ENCODE measurements at places on chromosomes 6 and 20.

- no peak overlapping the region for H3K27ac ChIP-seq
- H3K36me3 ChIP-seq, result no peaks in the 10 kb centered on the region
- H3K4me1 ChIP-seq, result peaks cover 58% of the 10 kb centered on the region
- peak; percentile 68 for DNase-seq
Measured at GRCh38 chr6:45663251-45664221, 285.8 kb upstream of the SUPT3H start.

GRCh38 chr6:72639920-72640614 is 18.2 kb downstream of the KCNQ5 start:
- peaks cover 2% of the 10 kb centered on the region for H3K4me1 ChIP-seq
- H3K36me3 ChIP-seq, result no peaks in the 10 kb centered on the region
- no peak for DNase-seq
- no peak overlapping the region for H3K4me3 ChIP-seq
- no peak overlapping the region for H3K27ac ChIP-seq
- no peaks in the 10 kb centered on the region for H3K27me3 ChIP-seq

GRCh38 chr20:37007898-37008649 is 56.6 kb upstream of the SAMHD1 start:
- peak overlapping the region; percentile 78 for H3K27ac ChIP-seq
- peaks cover 38% of the 10 kb centered on the region for H3K36me3 ChIP-seq
- peak; percentile 57 for DNase-seq
- H3K4me1 ChIP-seq, result peaks cover 50% of the 10 kb centered on the region
- H3K4me3 ChIP-seq, result no peak overlapping the region

DNA sequence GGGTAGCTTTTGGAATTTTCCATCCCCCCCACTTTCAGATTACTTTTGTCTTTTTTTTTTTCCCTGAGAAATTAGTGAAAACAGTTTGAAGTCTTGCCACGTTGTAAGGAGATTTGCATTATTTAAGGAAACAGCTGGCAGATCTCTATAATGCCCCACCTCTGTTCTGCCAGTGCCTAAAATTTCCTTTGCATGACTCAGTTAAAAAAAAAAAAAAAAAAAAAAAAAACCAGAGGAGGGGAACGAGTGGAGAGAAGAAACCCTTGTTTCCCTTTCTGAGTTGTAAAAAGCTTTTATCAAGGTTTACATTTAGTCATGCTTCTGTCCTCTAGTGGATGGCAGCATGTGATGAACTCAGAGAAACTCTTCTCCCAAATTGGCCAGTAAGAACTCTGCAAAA is 33.5 kb downstream of the CARMIL1 start:
- H3K4me3 ChIP-seq, result no peak overlapping the region
- H3K27ac ChIP-seq, result no peak overlapping the region
- peaks cover 6% of the 10 kb centered on the region for H3K4me1 ChIP-seq
- H3K36me3 ChIP-seq, result no peaks in the 10 kb centered on the region
- DNase-seq, result no peak

DNA sequence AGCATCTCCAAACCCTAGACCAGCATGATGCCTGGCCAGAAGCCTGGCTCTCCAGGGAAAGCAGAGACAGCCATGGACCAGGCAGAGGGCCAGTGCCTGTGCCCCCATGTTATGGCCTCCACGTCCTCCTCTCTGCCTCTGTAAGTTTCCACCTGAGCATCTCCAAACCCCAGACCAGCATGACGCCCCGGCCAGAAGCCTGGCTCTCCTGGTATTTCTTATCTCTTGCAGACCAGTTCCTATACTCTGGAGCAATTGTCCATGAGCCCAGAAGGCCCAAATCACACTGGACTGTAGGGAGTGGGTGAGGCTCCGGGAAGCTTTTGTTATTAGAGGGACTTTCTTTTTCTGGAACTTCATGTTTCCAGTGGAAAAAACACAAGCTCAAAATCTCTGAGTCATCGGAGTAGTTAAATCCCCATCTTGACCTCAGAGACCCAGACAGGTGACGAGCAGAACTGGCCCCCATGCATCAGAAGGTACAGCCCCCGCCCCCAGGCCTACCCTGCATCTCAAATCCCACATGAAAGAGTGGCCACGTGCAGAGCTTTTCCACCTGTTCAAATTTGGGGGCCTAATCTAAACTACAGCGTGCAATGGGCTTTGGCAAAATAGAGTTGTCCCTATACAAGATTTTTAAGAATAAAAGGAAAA is 110.2 kb upstream of the FOXQ1 start:
- H3K4me1 ChIP-seq, result no peaks in the 10 kb centered on the region
- peaks cover 7% of the 10 kb centered on the region for H3K27me3 ChIP-seq
- H3K4me3 ChIP-seq, result no peak overlapping the region
- H3K27ac ChIP-seq, result no peak overlapping the region

DNA sequence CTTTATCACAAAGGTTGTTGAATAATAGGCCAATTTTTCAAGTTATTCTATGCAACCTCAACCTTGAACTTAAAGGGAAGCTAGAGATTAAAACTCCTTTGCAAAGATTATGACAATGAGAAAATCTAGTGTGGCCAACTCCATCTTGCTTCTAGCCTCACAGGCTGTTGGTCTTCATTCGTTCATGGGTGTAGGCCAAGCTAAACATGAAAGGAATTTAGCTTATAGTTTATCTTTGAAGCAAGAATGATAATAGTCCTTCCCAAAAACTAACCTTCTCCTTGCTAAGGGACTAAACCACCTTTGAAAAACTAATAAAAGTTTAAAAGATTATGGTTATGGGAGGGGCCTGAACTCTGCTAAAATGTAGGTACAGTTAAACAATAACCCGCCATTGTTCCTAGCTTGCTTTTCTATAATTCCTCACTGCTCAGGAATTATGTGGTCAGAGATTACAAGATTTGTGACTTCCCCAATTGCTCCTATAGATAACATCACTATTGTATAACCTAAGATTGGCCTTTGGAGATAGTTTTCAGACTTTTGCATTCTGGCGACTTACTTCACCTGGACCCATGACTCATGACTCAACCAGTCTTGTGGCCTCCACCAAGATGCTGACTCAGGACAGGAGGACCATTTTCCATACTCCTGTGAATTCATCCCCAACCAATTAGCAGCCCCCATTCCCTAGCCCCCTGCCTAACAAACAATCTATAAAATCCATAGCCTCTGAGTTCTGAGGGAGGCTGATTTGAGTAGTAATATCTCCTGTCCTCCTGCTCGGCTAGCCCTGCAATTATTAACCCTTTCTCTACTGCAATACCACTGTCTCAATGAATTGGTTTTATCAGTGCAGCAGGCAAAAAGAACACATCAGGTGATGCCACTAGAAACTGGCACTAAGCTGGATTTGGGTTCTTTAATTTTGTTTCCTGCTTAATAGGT is 154.5 kb downstream of the CD83 start:
- DNase-seq, result no peak
- H3K4me3 ChIP-seq, result no peak overlapping the region
- H3K27ac ChIP-seq, result no peak overlapping the region
- peaks cover 55% of the 10 kb centered on the region for H3K4me1 ChIP-seq
- peaks cover 3% of the 10 kb centered on the region for H3K27me3 ChIP-seq
- peaks cover 2% of the 10 kb centered on the region for H3K36me3 ChIP-seq

- DNase-seq, result peak; percentile 35
- no peak overlapping the region for H3K27ac ChIP-seq
- H3K27me3 ChIP-seq, result no peaks in the 10 kb centered on the region
- H3K4me3 ChIP-seq, result no peak overlapping the region
Measured at GRCh38 chr6:90478278-90478677, 108.6 kb downstream of the MAP3K7 start.

GRCh38 chr20:5886788-5887187 is 63.5 kb downstream of the TRMT6 start:
- H3K27ac ChIP-seq, result no peak overlapping the region
- no peak overlapping the region for H3K4me3 ChIP-seq
- no peaks in the 10 kb centered on the region for H3K36me3 ChIP-seq
- no peak for DNase-seq
- H3K4me1 ChIP-seq, result peaks cover 3% of the 10 kb centered on the region

- no peak for DNase-seq
- H3K4me3 ChIP-seq, result no peak overlapping the region
- no peaks in the 10 kb centered on the region for H3K4me1 ChIP-seq
- H3K27me3 ChIP-seq, result peaks cover 31% of the 10 kb centered on the region
- H3K27ac ChIP-seq, result no peak overlapping the region
- H3K36me3 ChIP-seq, result no peaks in the 10 kb centered on the region
Measured at GRCh38 chr6:15674690-15675386, 12.0 kb upstream of the DTNBP1 start.

GRCh38 chr6:27111743-27112142 is 135.8 kb upstream of the PRSS16 start:
- H3K36me3 ChIP-seq, result no peaks in the 10 kb centered on the region
- no peak for DNase-seq
- no peak overlapping the region for H3K4me3 ChIP-seq
- no peaks in the 10 kb centered on the region for H3K4me1 ChIP-seq
- H3K27me3 ChIP-seq, result no peaks in the 10 kb centered on the region
- H3K27ac ChIP-seq, result no peak overlapping the region

- DNase-seq, result no peak
- no peaks in the 10 kb centered on the region for H3K27me3 ChIP-seq
- H3K27ac ChIP-seq, result no peak overlapping the region
- H3K4me3 ChIP-seq, result no peak overlapping the region
- H3K36me3 ChIP-seq, result no peaks in the 10 kb centered on the region
Measured at GRCh38 chr6:110944681-110945151, 13.8 kb upstream of the GTF3C6 start.

GRCh38 chr6:165055231-165055630 is 254.2 kb downstream of the C6orf118 start:
- no peaks in the 10 kb centered on the region for H3K36me3 ChIP-seq
- H3K4me3 ChIP-seq, result no peak overlapping the region
- H3K4me1 ChIP-seq, result no peaks in the 10 kb centered on the region
- no peak for DNase-seq
- H3K27ac ChIP-seq, result no peak overlapping the region
- H3K27me3 ChIP-seq, result no peaks in the 10 kb centered on the region

GRCh38 chr6:136466777-136467176 is 83.4 kb downstream of the MAP7 start:
- H3K27me3 ChIP-seq, result peaks cover 11% of the 10 kb centered on the region
- no peak overlapping the region for H3K4me3 ChIP-seq
- no peak for DNase-seq
- H3K4me1 ChIP-seq, result peaks cover 14% of the 10 kb centered on the region
- no peak overlapping the region for H3K27ac ChIP-seq

- peaks cover 11% of the 10 kb centered on the region for H3K27me3 ChIP-seq
- H3K36me3 ChIP-seq, result no peaks in the 10 kb centered on the region
Measured at GRCh38 chr6:4169028-4169789, 33.8 kb upstream of the ECI2 start.

- H3K27ac ChIP-seq, result no peak overlapping the region
- no peaks in the 10 kb centered on the region for H3K36me3 ChIP-seq
- no peak overlapping the region for H3K4me3 ChIP-seq
- no peak for DNase-seq
- peaks cover 2% of the 10 kb centered on the region for H3K4me1 ChIP-seq
Measured at GRCh38 chr20:46246559-46246958, 61.7 kb downstream of the CDH22 start.

DNA sequence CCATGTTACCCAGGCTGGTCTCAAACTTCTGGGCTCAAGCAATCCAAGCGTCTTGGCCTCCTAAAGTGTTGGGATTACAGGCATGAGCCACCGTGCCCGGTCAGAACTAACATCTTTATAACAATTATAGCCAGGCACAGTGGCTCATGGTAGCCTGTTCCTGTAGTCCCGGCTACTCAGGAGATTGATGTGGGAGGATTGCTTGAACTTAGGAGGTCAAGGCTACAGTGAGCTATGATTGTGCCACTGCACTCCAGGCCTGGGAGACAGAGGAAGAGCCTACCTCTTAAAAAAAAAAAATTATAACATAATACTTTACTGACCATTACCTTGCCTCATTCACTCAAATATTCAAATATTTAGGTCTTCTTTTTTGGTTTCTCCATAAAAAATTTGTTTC is 16.8 kb upstream of the MYMX start:
- no peak for DNase-seq
- no peak overlapping the region for H3K27ac ChIP-seq
- H3K4me3 ChIP-seq, result no peak overlapping the region
- H3K36me3 ChIP-seq, result no peaks in the 10 kb centered on the region
- H3K4me1 ChIP-seq, result no peaks in the 10 kb centered on the region
- peaks cover 44% of the 10 kb centered on the region for H3K27me3 ChIP-seq

- no peak overlapping the region for H3K27ac ChIP-seq
- H3K4me3 ChIP-seq, result no peak overlapping the region
- H3K4me1 ChIP-seq, result no peaks in the 10 kb centered on the region
Measured at GRCh38 chr20:47801759-47802158, 16.5 kb upstream of the SULF2 start.

All from activated naive CD4-positive, alpha-beta T cell treated with anti-CD3 and anti-CD28 coated beads, Interleukin-2, amount 10 ng/mL, durations not matched to agents 7 days and 5 days (primary cell).